ENCODE measurements at places on chromosomes 6 and 20. TPM values are rescaled to one million over a fixed set of nuclear protein-coding genes. Genes with fewer than 3 reads are reported as not detected.
A peak's percentile ranks its signal among the peaks of the same experiment; 100 is the strongest.

The C6orf58 gene
- not detected for total RNA-seq

The DYNLT2 gene
- total RNA-seq = 1.1 TPM

The NTSR1 gene
- total RNA-seq = 0.56 TPM

The CALHM5 gene
- 10.6 TPM for total RNA-seq

The TINAG gene
- total RNA-seq = not detected

The LY6G6D gene
- not detected for total RNA-seq

The ULBP2 gene
- 7.2 TPM for total RNA-seq

The FARS2 gene
- 28.9 TPM for total RNA-seq

The BCAS1 gene
- total RNA-seq = under 0.01 TPM

- no peak overlapping the region for H3K27ac ChIP-seq
- H3K27me3 ChIP-seq = peaks cover 22% of the 10 kb centered on the region
- peaks cover 7% of the 10 kb centered on the region for H3K4me1 ChIP-seq
- H3K4me3 ChIP-seq = no peak overlapping the region
- H3K36me3 ChIP-seq = peaks cover 1% of the 10 kb centered on the region
- no peak for DNase-seq
These were observed 36.9 kb downstream of the BMP6 start for GRCh38 chr6:7762760-7763159.

DNA sequence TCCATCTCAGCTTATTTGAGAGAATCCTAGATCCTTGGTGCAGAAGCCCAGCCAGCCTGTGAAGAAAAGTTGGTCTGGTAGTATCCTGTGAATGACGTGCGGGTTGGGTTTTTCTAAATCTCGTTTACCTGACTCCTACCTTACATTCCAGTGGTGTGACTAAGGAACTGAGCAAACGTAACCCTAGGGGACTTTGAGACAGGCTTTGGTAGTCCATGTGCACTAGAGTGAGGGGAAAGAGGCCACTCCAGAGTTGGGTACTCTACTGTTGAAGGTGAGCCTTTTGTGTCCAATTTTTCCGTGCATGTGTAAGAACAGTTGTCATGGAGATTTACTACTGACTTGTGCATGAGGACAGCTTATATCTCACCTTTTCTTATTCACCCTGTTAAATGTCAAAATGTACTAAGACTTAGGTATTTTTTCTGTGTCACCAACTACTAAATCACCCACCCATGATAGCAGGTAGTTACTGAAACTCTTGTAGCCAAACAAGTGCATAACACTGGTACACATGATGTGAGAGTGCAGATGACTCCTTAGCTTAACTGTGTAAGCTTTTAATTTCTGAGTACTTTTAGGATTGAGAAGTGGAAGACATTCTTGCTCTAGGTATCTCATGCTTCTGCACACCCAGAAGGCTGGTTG is 26.3 kb upstream of the PLCG1 start:
- H3K4me3 ChIP-seq = no peak overlapping the region
- peaks cover 49% of the 10 kb centered on the region for H3K36me3 ChIP-seq
- no peaks in the 10 kb centered on the region for H3K4me1 ChIP-seq
- no peak for DNase-seq
- H3K27ac ChIP-seq = no peak overlapping the region

DNA sequence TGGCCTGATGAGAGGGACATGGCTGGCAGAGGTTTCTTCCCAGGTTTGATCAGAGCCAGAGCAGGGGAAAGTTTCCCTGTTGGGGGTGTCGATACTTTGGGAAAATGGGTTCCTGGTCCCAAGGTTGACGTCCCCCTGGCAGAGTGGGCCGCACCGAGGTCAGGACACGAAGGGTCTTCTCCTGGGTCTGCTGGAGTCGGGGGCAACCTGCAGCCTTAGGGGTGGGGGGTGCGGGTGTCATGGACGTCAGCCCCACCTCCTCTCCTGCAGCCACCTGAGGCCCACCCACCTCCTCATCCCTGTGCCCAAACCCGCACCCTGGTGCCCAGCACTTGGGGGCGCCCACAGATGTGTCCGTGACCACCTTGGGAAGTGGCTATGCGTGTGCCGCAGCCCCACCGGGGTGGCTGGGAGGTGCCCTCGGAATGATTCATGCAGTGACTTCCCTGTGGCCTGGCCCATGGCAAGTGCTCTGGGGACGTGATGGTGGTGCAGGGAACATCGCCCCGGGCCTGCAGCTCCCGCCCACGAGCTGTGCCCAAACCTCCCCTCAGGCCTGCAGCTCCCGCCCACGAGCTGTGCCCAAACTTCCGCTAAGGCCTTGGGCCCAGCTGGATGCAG is 64.9 kb downstream of the YTHDF1 start:
- no peaks in the 10 kb centered on the region for H3K36me3 ChIP-seq
- no peak overlapping the region for H3K27ac ChIP-seq
- no peak overlapping the region for H3K4me3 ChIP-seq
- H3K27me3 ChIP-seq = peaks cover 34% of the 10 kb centered on the region

DNA sequence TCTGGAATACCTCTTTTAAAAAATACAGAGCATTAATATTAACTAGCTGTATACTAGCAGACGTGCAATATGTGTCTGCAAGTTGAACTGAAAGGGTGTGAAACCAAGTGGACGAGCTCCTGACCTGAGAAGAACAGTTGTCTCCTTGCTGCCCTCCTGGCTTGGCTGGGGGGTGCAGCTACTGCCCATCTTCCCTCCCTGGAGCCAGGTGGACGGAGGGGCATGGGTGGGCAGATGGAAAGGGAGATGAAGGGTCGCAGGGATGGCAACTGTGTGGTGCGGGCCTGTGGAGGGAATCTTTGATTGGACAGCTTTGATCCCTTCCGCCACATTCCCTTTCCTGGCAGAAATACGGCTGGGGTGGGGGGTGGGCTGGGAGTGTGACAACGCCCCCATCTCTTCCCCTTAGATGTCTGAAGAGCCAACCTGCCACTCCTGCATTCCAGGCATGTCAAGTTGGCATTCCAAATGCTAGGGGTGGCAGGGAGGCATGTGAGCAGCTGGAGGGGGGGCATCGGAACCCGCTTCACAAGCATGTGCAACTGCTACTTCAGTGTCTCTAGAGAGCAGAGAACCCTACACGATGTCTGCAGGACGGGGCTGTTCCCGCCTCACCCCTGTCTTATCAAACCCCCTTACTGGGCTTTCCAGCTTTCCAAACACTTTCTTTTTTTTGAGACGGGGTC is 37.3 kb downstream of the SRSF3 start:
- DNase-seq = no peak
- peaks cover 9% of the 10 kb centered on the region for H3K4me1 ChIP-seq
- H3K36me3 ChIP-seq = no peaks in the 10 kb centered on the region
- no peaks in the 10 kb centered on the region for H3K27me3 ChIP-seq

DNA sequence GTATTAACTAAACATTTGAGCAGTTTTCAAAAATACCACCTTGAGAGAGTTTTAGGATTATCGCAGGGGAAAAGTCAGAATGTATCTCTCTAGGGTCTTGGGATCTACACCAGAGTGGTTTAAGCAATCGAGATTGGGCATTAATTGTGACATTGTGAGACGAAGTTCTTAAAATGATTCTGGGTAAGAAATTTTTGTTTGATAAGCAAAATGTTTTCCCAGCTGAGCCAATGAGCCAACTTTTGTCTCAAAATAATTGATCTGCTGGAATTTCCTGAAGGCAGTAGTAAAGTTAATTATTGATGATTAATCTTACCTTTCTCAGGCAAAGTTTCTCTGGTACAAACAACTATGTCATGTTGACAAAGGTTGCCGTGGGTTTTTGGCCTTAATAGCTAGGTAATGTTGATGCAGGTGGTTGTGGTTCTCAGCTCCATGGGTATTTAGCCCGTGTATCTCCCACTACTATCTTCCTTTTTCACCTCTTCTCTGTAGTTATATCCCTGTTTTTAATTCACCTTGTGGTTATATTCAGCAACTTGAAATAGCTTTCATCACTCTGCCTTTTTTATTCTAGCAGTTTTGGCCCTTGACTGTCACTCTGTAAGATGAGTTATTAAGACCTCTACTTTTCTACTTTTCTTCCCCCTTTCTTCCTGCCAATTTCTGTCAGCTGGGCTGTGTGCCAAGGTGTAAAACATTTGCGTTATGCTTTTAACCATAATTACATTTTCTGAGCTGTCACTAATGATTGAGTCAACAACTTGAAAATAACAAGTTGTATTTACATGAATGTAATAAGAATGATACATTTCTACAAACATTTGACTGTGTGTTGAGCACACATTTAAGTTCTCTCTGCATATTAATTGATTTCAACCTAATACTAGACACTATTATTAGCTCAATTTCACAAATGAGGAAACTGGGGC is 368.3 kb upstream of the BTBD3 start:
- H3K27ac ChIP-seq = no peak overlapping the region
- H3K4me1 ChIP-seq = no peaks in the 10 kb centered on the region
- H3K27me3 ChIP-seq = peaks cover 6% of the 10 kb centered on the region

- no peaks in the 10 kb centered on the region for H3K36me3 ChIP-seq
- H3K27ac ChIP-seq = no peak overlapping the region
- H3K4me1 ChIP-seq = peaks cover 11% of the 10 kb centered on the region
- H3K27me3 ChIP-seq = no peaks in the 10 kb centered on the region
- H3K4me3 ChIP-seq = no peak overlapping the region
These were observed 5.9 kb downstream of the NUDT3 start for GRCh38 chr6:34386316-34387137.

DNA sequence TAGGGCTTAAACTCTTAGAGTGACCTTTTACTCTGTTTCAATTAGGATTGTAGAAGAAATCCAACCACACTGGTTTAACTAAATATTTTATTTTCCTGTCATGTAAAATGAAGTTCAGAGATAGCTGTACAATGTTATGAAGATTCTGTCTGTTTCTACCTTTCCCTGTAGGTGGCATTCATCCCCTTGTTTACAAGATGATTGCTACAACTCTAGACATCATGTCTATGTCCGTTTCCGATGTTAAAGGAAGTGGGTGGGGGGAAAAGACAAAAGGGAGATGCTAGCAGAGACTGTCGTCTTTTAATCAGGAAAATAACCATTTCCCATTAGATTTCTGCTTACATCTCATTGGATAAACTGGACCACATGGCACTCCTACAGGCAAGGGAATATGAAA is 30.9 kb upstream of the RIMS1 start:
- no peaks in the 10 kb centered on the region for H3K36me3 ChIP-seq
- H3K4me3 ChIP-seq = no peak overlapping the region
- DNase-seq = no peak

DNA sequence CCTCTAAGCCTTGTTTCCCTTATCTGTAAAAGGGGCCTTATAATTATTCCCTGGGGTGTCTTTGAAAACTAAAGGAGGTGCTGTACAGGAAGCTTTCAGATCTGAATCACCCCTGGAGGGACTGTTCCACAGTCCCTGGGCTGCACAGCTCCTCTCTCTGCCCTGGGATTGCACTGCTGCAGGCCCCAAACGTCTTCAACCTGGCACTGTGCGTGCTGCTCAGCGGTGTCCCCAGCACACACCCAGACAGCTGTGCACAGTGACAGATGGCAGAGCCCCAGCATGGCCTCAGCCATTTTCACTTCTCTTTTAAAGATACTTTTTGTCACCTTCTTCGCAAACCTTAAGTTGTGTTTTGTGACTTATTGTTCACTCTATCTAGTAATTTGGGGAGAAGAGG is 50.7 kb upstream of the INSM1 start:
- H3K27ac ChIP-seq = no peak overlapping the region
- H3K27me3 ChIP-seq = no peaks in the 10 kb centered on the region
- H3K36me3 ChIP-seq = no peaks in the 10 kb centered on the region
- no peak for DNase-seq
- no peaks in the 10 kb centered on the region for H3K4me1 ChIP-seq

DNA sequence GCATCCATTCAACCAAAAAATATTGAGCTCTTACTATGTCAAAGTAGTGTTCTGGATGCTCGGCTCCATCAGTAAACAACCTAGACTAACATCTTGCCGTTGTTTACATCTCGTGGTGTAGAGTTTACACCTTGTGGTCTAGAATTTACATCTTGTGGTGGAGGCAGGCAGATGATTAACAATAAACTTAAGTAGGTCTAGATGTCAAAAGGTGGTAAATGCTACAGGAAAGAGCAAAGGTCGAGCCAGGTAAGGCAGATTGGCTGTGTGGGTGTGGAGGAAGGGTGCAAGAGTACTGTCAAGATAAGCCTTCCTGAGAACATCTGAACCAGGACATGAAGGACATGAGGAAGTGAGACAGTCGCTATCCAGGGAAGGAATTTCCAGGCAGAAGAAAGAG is 88.4 kb upstream of the ESR1 start:
- H3K27me3 ChIP-seq = no peaks in the 10 kb centered on the region
- DNase-seq = no peak
- H3K36me3 ChIP-seq = no peaks in the 10 kb centered on the region
- H3K4me1 ChIP-seq = no peaks in the 10 kb centered on the region
- H3K4me3 ChIP-seq = no peak overlapping the region

GRCh38 chr6:158262082-158262481 is 50.2 kb upstream of the TULP4 start:
- no peak overlapping the region for H3K4me3 ChIP-seq
- no peak for DNase-seq
- H3K27me3 ChIP-seq = no peaks in the 10 kb centered on the region
- peaks cover under 1% of the 10 kb centered on the region for H3K4me1 ChIP-seq
- peaks cover 2% of the 10 kb centered on the region for H3K36me3 ChIP-seq
- no peak overlapping the region for H3K27ac ChIP-seq

GRCh38 chr6:96465321-96465903 is 56.2 kb upstream of the UFL1 start:
- H3K4me3 ChIP-seq = no peak overlapping the region
- no peaks in the 10 kb centered on the region for H3K4me1 ChIP-seq
- no peak overlapping the region for H3K27ac ChIP-seq
- no peaks in the 10 kb centered on the region for H3K27me3 ChIP-seq

GRCh38 chr20:10428008-10428407 is 6.0 kb downstream of the MKKS start:
- H3K4me1 ChIP-seq = peaks cover 2% of the 10 kb centered on the region
- H3K27ac ChIP-seq = no peak overlapping the region
- no peaks in the 10 kb centered on the region for H3K36me3 ChIP-seq
- no peak overlapping the region for H3K4me3 ChIP-seq
- no peak for DNase-seq

GRCh38 chr6:36350082-36350481 is 13.4 kb upstream of the BNIP5 start:
- H3K27ac ChIP-seq = no peak overlapping the region
- peaks cover 2% of the 10 kb centered on the region for H3K27me3 ChIP-seq
- no peak overlapping the region for H3K4me3 ChIP-seq
- DNase-seq = no peak

- no peaks in the 10 kb centered on the region for H3K36me3 ChIP-seq
- H3K4me3 ChIP-seq = no peak overlapping the region
- H3K27ac ChIP-seq = no peak overlapping the region
- peaks cover 3% of the 10 kb centered on the region for H3K4me1 ChIP-seq
These were observed 58.1 kb downstream of the VSTM2L start for GRCh38 chr20:37961066-37961465.

- H3K27me3 ChIP-seq = no peaks in the 10 kb centered on the region
- no peak overlapping the region for H3K4me3 ChIP-seq
- no peak overlapping the region for H3K27ac ChIP-seq
- no peak for DNase-seq
- H3K4me1 ChIP-seq = no peaks in the 10 kb centered on the region
- H3K36me3 ChIP-seq = no peaks in the 10 kb centered on the region
These were observed 35.6 kb downstream of the DZANK1 start for GRCh38 chr20:18431206-18431605.

- H3K4me1 ChIP-seq = peaks cover 5% of the 10 kb centered on the region
- H3K27ac ChIP-seq = no peak overlapping the region
- H3K4me3 ChIP-seq = no peak overlapping the region
- H3K36me3 ChIP-seq = no peaks in the 10 kb centered on the region
These were observed 467.5 kb downstream of the CDKAL1 start for GRCh38 chr6:21001736-21002135.

- H3K36me3 ChIP-seq = no peaks in the 10 kb centered on the region
- H3K27me3 ChIP-seq = no peaks in the 10 kb centered on the region
- H3K4me3 ChIP-seq = no peak overlapping the region
- no peaks in the 10 kb centered on the region for H3K4me1 ChIP-seq
- H3K27ac ChIP-seq = no peak overlapping the region
These were observed 182.6 kb downstream of the ERMARD start for GRCh38 chr6:169933839-169934698.

- no peak for DNase-seq
- peak overlapping the region; percentile 68 for H3K4me3 ChIP-seq
- H3K4me1 ChIP-seq = peaks cover 4% of the 10 kb centered on the region
- H3K27me3 ChIP-seq = no peaks in the 10 kb centered on the region
- no peaks in the 10 kb centered on the region for H3K36me3 ChIP-seq
These were observed 92.8 kb upstream of the BTN3A2 start for GRCh38 chr6:26272171-26272637.
